G401 (cell line): ENCODE measurements at places on chromosomes 12 and 14. TPM values are rescaled to one million over a fixed set of nuclear protein-coding genes. Genes with fewer than 3 reads are reported as not detected.

GAS2L3 gene
- total RNA-seq = 11.7 and 14.4 TPM in 2 replicates

NINJ2 gene
- total RNA-seq = 0.31 and 5.0 TPM in 2 replicates

CISTR gene
- total RNA-seq = not detected in 2 replicates

DNA sequence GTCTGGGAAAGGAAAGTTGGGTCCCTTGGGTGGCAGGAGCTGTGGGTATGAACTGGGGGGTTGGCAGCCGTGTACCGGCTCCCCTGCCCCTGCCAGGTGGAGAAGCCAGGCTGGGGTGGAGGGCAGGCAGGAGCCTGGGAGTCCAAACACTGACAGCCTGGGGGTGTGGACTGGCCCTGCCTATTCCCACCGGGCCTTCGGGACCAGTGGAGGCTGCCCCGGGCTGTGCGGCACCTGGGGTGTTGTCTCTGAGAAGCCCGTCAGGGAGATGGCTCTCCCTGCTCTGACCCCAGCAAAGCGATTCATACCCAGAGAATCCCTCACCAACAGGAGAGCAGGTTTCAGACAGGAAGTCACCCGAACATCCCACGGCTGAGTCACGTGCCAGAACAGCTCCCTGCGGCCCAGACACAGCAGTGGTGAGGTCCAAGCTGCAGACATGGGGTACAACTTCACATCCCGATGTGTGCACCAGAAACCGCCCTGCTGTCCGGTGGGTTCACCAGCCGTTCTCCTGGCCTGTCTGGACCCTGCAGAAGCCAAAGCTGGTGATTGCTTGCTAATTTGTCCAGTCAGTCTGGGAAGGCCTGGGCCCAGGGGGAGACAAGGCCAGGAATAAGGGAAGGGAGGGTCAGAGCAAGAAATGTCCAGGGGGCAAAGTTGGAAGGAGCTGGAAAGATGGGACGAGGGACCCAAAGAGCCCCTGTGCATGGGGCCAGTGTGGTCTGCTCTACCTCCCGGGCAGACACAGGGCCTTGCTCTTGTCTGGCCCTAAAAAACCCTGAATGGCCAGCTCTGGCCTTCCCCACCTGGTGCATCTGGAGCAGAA is 2.1 kb upstream of the GPR132 start:
- no peak for DNase-seq

DNA sequence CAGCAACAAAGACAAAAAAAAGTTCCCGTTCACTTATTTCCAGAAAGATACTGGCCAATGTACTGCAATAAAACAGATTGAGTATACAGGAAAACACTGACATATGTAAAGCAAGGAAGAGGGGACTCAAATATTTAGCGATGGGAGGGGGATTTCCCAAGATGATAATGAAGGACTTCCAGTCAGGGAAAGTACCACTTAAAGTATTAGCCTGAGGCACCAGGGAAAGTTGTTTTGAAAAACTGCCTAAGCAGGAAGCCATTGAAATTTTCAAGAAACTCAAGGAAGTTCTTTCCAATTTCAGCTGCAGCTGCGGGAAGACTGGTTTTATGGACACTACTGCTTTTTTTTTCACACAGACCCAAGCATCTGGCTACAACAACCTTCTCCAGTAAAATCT is 1007.4 kb upstream of the NOVA1 start:
- DNase-seq = no peak

GRCh38 chr14:105358140-105358846 is 40.0 kb upstream of the TEX22 start:
- DNase-seq = no peak

GRCh38 chr14:69716478-69717187 is 50.3 kb upstream of the SRSF5 start:
- DNase-seq = peak; percentile 63

GRCh38 chr12:128793701-128794100 is 30.1 kb downstream of the SLC15A4 start:
- DNase-seq = no peak
